Renal pelvis (tissue), 12 donors: ENCODE measurements at places on chromosomes 7 and 10. TPM values are rescaled to one million over a fixed set of nuclear protein-coding genes. Genes with fewer than 3 reads are reported as not detected.

The RASSF4 gene
- polyA plus RNA-seq = 36.0 TPM

The STEAP1 gene
- 14.0 TPM for polyA plus RNA-seq

The GHRHR gene
- polyA plus RNA-seq = 0.50 TPM

The SPDYE6 gene
- 2.4 TPM for polyA plus RNA-seq

The SPDYE2B gene
- 0.60 TPM for polyA plus RNA-seq

The TMEM213 gene
- polyA plus RNA-seq = 45.9 TPM

The NRG3 gene
- 14.6 TPM for polyA plus RNA-seq

The ZNF248 gene
- polyA plus RNA-seq = 31.5 TPM

The AKR1C8 gene
- 0.28 TPM for polyA plus RNA-seq

The OR9A2 gene
- polyA plus RNA-seq = not detected

The FXYD4 gene
- not detected for polyA plus RNA-seq

The CTAGE8 gene
- polyA plus RNA-seq = 8.2 TPM

The TSPAN12 gene
- 167 TPM for polyA plus RNA-seq

The PSAP gene
- polyA plus RNA-seq = 858 TPM

The GJD4 gene
- polyA plus RNA-seq = 0.21 TPM

The MLXIPL gene
- polyA plus RNA-seq = 5.5 TPM

The ITPRID1 gene
- not detected for polyA plus RNA-seq

The LRRN3 gene
- polyA plus RNA-seq = 4.0 TPM

The SRPK2 gene
- 46.1 TPM for polyA plus RNA-seq

The ATRNL1 gene
- 26.5 TPM for polyA plus RNA-seq

The CNPY1 gene
- polyA plus RNA-seq = not detected

The OPALIN gene
- polyA plus RNA-seq = not detected

The PUS7 gene
- polyA plus RNA-seq = 16.5 TPM

The ZNF394 gene
- 17.5 TPM for polyA plus RNA-seq

The COMTD1 gene
- polyA plus RNA-seq = 8.5 TPM

The GPR158 gene
- polyA plus RNA-seq = 0.52 TPM

The PSD gene
- polyA plus RNA-seq = 13.2 TPM

The VWA2 gene
- 3.2 TPM for polyA plus RNA-seq

The ITGB8 gene
- polyA plus RNA-seq = 55.8 TPM

The OGDHL gene
- polyA plus RNA-seq = 48.1 TPM

The IL15RA gene
- 2.2 TPM for polyA plus RNA-seq

The SFTPA1 gene
- polyA plus RNA-seq = 0.04 TPM

The ABCA13 gene
- 1.8 TPM for polyA plus RNA-seq

The CUEDC2 gene
- polyA plus RNA-seq = 93.1 TPM

The CCL24 gene
- not detected for polyA plus RNA-seq

The TDRD1 gene
- not detected for polyA plus RNA-seq
